ENCODE measurements at places on chromosomes 2 and 18.
A peak's percentile ranks its signal among the peaks of the same experiment; 100 is the strongest.

DNA sequence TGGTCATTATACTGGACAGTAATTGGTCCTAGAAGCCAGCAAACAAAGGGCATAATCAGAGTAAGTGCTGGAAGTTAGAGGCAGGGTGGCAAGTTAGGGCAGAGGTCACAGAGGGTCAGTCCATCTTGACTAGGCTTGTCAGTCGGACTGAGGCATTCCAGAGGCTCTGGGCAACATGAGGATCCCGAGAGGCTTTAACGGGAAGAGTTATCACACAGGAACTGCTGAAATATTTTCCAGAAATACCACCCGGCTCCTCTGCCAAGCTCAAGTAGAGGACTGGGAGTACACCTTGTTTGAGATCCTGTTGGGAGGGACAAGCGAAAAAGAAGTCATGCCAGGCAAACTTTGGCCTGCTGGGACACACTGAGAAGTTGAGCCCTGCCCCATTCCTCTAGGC is 13.7 kb downstream of the C2orf81 start:
- DNase-seq: no peak

DNA sequence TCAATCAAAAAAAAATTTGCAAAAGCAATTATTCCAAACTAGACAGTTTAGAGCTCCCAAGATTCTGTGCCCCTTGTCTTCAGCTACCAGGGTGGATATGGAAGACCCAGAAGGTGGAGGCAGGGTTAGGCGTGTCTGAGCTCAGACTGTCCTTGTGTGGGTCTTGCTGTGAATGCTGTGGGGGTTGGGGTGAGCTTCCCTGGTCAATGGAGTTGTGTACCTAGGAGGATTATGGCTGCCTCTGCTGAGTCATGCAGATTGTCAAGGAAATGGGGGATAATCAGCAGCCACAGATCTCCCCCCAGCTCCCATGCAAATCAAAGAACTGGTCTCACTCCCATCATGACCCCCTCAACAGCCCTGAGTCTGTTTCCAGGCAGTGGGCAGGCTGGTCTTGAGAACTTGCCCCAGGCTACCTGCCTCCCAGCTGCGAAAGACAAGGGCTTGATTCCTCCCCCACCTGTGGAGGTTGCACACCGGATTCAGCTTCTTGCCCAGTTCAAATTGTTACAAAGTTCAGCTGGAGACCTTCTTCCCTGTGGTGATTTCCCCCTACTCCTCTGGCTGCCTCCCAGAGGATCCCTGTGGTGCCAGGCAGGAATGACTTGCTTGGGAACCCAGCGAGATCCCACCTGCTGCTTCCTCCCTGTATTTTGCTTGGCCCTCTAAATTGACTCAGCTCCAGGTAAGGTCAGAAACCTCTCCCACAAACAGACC is 77.0 kb downstream of the RAD51AP2 start:
- DNase-seq: no peak

DNA sequence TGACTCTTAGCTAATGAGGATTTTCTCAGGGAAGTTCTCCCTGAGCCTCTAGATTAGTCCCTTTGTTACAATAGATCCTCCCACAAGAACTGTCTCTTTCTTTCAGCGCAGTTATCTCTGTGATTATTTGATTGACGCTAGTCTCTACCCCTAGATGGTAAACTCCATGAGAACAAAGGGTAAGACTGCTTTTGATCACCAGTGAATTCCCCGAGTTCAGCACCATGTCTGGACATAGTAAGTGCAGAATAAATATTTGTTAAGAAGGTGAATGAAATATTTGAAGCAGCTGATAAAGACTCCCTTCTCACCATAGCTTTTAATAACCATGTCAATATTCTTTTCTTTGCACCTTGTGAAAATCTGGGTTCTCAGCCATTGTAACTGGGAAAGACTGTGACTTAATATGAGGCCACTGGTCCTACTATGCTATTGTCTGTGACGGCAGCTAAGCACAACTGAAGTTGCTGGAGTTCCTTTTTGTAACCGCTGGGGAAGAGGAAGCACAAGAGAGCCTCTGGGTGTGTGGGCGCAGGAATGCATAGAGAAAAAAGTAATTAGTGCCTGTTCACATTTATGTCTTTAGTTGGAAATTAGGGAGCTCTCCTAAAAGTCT is 214.7 kb downstream of the TGIF1 start:
- peak; percentile 25 for DNase-seq

GRCh38 chr2:228107846-228108245 is 73.6 kb downstream of the SPHKAP start:
- DNase-seq: no peak

- DNase-seq: no peak
Measured at GRCh38 chr2:240439698-240440151, 4.3 kb downstream of the GPC1 start.

GRCh38 chr2:133886735-133887675 is 318.7 kb upstream of the NCKAP5 start:
- peak; percentile 79 for DNase-seq

DNA sequence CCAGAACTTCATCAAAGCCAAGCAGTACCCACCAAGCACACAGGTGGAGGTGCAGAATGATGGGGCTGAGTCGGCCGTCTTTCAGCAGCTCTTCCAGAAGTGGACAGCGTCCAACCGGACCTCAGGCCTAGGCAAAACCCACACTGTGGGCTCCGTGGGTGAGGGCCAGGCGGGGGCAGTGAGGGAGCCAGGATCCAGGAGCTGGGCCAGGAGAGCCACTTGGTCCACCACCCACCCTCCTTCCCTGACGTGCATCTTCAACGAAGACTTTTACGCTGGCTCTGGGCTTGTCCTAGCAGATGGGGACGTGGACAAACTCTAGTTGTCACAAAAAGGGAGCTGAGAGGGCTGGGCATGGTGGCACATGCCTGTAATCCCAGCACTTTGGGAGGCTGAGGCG is 11.8 kb downstream of the VIL1 start:
- DNase-seq: no peak

DNA sequence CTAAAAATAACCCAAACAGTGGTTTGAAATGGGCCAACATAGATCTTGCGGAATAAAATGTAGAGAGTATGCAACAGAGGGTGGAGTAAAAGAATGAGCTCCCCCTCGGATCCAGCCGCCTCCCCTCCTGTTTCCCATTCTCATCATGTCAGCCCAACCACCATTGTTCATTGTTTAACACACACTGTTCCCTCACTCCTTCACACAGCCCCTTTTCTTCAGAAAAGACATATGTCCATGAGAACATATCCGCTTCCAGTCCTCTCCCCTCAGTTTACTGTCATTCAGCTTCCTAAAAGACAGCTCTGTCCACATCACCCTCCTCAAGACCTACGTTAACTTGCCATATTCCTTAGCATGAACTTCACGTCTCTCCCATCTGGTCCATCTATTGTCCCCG is 62.9 kb upstream of the SERTAD2 start:
- no peak for DNase-seq

GRCh38 chr2:129888461-129888860 is 91.0 kb upstream of the RAB6C start:
- no peak for DNase-seq

DNA sequence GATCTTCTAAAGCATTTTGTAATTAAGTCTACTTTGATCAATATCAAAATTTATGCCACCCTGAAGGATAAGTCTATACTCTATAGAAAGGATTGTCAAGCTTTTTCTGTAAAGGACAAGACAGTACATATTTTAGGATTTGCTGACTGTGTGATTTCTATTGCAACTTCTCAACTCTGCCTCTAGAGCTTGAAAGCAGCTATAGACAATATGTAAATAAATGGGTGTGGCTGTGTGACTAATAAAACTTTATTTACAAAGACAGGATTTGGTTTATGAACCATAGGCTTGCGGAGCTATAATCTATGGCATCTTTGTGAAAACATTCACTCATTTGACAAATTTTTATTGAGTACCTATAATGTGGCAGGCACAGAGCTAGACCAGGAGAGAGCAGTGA is 18.4 kb downstream of the UPP2 start:
- DNase-seq: no peak

- no peak for DNase-seq
Measured at GRCh38 chr2:118065015-118065706, 23.1 kb upstream of the INSIG2 start.

DNA sequence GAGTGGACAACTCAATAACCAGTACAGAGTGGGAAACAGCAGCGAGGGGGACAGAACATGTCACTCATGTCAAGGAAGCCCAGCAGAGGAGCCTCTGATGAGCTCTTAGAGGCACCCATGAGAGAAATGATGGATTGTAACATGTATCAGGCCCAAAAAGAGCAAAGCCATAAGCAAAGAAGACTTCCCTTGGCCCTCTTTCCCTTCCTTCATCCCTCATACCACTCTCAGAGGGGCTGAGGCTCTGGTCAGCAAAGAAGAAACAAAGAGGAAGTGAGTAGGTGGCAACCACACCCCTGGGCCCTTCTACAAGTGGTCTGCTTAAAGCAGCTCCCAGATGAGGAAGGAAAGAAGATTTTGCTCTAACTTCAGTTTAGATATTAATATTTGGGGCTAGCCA is 112.8 kb downstream of the CDC42EP3 start:
- no peak for DNase-seq

DNA sequence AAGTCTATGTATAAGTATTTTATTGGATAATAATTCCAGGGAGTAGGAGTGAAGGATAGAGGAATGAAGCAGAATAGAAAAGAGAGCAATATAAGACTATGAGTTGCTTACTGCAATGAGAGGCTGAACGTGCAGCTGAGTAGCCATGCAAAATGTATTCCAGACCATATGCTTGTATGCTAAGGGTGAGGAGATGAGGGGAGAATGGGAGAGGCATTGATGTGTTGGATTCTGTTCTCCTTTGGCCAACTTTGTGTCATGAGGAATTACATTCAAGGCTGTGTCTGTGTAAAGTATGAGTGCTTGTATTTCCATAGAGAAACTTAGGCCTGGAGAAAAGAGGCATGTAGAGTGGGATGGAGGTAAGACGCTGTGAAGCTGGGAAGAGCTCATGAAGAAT is 301.8 kb downstream of the ARL6IP6 start:
- DNase-seq: no peak

DNA sequence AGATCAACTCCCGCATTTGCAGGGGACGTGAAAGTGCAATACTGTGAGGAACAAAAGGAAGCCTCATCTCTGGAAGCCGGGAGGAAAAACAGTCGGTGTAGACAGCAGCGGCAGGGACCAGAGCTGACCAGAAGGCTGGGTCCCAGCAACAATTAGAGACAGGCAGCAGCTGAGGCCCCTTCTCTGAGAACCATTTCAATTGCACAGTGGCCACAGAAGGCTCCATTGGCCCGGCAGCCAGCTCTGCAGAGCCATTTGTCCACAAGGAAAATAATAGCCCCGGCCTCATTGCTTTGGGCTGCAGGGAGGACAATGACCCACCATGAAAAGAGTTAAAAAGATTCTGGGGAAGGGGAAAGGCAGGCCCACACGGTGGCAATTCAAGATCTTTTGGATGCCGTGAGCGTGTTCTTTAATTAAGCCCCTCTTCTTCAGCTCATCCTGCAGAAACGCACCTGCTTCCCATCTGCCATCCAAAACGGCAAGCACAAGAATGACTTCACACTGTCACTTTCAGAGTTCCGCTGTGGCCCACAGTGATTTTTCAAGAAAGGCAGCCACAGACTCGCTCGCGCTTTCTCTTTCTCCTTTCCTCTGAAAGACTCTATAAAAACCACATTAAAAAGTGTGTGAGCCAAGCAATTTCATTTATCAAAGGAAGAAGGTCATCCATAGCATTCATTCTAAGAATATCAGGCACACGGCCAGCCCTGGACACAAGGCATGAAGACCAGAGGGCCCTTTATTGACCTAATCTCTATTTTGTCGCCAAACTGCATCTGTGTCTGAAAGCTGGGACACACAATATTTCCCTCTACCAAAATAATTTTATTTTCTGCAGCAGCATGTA is 293.6 kb downstream of the SOX11 start:
- DNase-seq: no peak

GRCh38 chr2:227106845-227107759 is 56.9 kb downstream of the COL4A4 start:
- peak; percentile 67 for DNase-seq

GRCh38 chr2:2942225-2942624 is 435.4 kb downstream of the EIPR1 start:
- no peak for DNase-seq

GRCh38 chr18:35502052-35502451 is 4.3 kb upstream of the INO80C start:
- DNase-seq: no peak

GRCh38 chr2:228875152-228875900 is 395.8 kb downstream of the PID1 start:
- DNase-seq: peak; percentile 75

DNA sequence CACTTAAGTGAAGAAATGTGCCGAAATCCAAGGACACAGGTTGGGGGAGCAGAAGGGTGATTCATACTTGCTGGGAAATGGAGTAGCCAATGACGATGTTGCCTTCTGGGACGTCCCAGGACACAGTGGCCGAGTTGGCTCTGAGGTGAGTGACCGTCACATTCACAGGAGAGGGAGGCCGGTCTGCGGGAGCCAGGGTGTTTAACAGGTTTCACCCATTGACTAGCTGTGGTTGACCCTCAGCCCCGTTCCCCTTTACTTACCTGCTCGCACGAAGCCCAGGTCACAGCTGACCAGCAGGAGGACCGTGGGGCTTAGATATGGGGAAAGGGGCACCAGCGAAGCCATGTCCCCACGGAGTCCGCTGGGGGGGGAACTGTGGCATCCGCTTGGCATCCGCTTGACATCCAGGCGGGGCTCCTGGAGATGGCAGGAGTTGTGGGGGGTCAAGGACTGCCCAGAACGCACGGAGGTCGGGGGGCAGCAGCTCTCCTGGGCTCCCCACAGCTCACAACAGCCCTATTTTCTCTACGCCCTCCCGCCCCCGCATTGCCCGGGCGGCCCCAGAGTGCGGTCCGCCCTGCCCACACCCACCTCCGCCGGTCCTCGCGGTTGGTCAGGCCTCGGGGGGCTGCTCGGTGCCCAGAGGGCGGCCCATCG is 586 bp downstream of the FNDC4 start:
- DNase-seq: peak; percentile 27

Measured in fibroblast of upper back skin (primary cell).